ENCODE measurements at places on chromosomes 13 and 19.

GRCh38 chr19:41695745-41696144, 7.7 kb upstream of the CEACAM7 start:
- no peak for DNase-seq

GRCh38 chr13:40534456-40534855, 132.0 kb downstream of the FOXO1 start:
- no peak for DNase-seq

- no peak for DNase-seq
These were observed 44.1 kb downstream of the SLITRK6 start for GRCh38 chr13:85755123-85755522.

GRCh38 chr13:110431425-110432294, 124.6 kb downstream of the COL4A2 start:
- DNase-seq: no peak

- DNase-seq: no peak
These were observed 44.2 kb downstream of the EDNRB start for GRCh38 chr13:77874406-77874805.

GRCh38 chr19:16883522-16883921, 5.3 kb upstream of the F2RL3 start:
- DNase-seq: no peak

DNA sequence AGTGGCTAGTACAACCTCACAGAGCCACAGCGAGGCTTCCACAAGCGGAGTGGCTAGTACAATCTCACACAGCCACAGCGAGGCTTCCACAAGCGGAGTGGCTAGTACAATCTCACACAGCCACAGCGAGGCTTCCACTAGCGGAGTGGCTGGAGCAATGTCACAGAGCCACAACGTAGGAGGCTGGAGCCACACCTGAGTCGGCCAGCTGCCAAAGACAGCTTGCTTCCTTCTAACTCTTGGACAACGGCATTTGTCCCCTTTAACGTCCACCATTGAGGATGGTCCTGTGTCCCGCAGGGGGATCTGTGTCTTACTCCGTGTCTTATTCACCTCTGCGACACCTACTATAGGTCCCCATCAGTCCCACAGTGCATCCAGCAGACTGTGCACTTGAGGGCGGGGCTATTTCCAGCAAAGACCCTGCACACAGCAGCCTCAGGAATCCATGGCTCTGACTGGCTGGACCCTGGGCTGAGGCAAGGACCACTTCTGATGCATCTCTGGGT, 3.7 kb downstream of the ZNF787 start:
- no peak for DNase-seq

DNA sequence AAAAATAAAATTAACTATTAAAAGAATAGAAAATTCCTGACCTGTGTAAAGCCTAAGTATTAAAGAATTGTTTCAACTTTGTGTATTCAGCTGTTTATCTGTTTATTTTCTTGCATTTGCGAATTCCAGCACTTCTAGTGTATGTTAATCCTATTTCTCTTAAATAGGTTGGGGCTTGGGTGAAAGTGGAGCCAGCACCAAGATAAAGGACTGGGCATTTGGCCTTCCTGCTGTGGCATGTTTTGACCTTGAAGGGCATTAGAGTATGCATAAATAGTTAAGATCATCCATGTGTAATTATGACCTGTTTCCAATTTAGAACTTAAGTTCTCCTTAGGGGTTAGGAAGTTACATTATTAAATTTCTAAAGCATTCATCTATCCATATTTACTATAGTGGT, 151.3 kb downstream of the NBEA start:
- DNase-seq: no peak

DNA sequence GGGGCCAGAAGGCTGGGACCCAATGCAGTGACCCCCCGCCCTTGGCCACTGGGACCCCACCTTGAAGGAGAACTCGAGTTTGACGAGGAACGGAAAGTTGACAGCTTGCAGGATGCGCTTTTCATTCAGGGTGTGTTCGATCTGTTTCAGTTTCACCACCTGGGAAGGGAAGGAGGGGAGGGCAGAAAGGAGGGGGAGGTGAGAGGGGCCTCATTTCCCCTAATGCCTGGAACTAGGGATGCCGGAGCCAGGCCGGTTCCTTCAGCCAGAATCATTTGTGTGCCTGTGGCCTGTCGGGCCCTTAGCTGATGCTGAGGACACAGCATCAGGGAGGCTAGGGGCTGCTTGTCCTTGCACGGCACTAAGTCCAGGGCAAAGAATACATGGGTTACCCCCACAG, 12.2 kb upstream of the SAMD1 start:
- DNase-seq: no peak

DNA sequence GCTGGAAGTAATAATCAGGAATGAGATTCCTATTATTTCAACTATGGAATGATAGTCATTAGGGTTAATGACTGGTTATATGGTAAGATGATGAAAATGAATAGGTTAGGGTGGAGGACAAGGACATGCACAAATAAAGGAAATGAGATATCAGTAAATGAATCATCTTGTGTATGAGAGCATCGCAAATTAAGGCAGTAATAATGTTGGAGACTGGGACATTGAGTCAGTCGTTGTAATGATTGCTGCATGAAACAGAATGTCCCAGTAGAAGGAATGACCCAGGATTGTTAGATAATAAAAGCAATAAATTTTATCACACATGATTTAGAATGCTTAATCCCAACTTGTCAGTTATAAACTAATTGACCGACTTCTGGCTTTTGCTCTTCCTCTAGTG, 1733.7 kb upstream of the PCDH20 start:
- no peak for DNase-seq

DNA sequence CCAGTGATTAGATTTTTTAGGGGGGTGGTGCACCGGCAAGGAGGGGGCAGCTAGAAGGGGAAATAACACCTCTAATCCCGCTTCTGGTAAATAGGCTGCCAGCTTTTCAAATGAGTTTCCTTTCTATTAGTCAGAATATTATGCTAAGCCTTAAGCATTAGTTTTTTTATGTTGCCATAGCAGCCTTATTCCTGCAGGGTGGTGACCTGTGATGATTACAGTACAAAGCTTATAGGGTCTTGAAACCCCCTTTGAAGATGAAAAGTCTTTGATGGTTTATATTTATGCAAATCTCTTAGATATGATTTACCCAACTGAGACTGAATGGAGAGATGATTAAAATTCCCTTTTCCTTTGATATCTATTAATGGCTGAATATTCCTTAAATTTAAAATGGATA, 109.8 kb downstream of the ZIC5 start:
- no peak for DNase-seq

DNA sequence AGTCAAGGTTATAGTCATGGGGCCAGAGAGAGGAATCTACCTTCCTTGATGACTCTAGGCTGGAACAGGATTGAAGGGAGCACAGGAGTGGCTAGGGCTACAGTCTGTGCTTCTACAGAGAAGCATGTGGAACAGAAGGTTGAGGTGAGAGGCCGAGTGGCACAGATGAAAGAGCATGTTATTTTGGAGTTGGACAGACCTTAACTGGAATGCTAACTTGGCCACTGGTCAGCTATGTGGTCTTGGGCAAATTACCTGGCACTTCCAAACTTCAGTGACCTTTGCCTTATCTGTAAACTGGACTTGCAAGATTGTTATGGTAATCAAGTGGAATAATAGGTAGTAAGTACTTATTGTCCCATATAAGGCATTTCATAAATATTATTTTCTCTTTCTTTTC, 252.7 kb downstream of the KCNRG start:
- no peak for DNase-seq

GRCh38 chr19:48454150-48454730, 1.1 kb upstream of the KCNJ14 start:
- no peak for DNase-seq

GRCh38 chr13:94435604-94436226, 43.8 kb downstream of the DCT start:
- DNase-seq: peak; percentile 52

GRCh38 chr19:46056536-46056935, 15.7 kb upstream of the IGFL4 start:
- peak; percentile 85 for DNase-seq

DNA sequence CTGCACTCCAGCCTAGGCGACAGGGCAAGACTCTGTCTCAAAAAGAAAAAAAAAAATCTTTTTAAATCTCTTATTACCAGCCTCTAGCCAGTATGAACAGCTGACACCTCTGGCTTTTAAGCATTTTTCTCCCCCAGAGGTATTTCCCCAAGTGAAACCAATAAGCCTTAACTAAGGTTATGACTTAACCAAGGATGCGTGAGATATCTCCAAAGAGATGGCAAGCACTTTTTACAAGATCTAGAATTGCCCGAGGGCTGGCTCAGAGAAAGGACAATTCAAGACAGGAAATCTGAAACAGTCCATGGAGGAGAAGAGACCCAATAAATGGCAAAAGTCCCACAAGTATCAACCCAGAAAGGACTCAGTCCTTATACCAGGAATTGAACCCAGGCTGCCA, 362.1 kb downstream of the FOXO1 start:
- peak; percentile 9 for DNase-seq

GRCh38 chr13:59562924-59563323, 600.8 kb downstream of the DIAPH3 start:
- no peak for DNase-seq

- peak; percentile 30 for DNase-seq
These were observed 26.9 kb downstream of the GAS6 start for GRCh38 chr13:113836768-113837559.

- DNase-seq: no peak
These were observed 17.3 kb downstream of the DIAPH3 start for GRCh38 chr13:60146471-60146870.

DNA sequence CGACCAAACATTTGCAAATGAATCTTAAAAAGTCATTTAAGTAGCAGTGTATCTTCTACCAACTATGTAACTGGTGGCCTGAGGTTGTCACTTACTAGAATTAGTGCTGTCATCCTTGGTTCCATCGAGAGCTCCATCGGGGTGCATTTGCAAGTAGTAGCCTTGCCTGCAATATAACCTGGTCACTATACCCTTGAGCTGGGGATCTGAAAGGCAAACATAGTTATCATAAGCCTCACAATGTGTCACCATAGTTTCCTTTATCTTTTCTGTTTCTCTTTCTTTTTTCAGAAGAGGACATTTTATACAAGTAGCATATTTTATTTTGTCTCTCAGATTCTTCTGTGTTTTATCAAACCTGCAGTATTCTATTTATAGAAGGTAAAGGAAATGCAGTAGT, 422.6 kb downstream of the ITGBL1 start:
- DNase-seq: no peak

GRCh38 chr19:46634045-46634655, 1.9 kb downstream of the GNG8 start:
- DNase-seq: peak; percentile 50

DNA sequence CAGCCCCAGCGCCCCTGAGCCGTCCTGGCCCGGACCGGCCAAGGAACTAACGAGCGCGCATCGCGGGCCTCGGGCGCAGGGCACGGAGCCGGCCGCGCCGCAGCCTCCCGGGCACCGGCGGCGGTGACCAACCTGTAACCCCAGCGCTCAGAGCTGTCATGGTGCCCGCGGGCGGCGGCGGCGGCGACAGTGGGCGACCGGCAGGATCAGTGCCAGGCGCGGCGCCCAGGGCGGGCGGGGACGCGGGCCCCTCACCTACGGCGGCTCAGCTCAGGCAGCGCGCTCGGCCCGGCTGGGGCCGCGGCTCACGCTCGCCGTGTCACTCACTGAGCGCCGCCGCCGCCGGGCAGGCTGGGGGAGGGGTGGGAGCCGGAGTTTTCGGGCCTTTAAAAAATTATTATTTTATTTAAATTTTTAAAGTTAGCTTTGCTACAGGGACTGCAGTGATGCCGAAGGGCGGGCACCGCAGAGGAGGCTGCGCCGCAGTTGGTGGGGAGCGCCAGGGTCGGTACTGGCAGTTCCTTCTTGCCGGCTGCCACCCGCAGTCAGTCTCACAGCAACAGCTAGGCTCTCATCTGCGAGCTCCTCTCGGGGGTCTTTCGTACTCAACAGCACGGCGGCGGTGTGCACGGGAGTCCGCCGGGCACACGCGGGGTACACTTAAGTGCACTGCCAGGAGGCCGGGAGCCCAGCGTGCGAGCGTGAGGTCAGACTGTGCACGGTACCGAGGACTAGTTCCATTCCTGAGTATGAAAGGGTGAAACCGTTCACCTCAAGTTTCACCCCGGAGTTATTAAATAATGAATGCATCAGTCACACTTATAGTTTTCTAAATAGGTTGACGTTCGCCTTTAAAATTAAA, at the start of gene NALCN:
Gene NALCN, minus strand, starts transcription at position 328 of the 862 bp plus-strand sequence. CDS start 17,382 bp downstream, outside the sequence.
- DNase-seq: no peak

DNA sequence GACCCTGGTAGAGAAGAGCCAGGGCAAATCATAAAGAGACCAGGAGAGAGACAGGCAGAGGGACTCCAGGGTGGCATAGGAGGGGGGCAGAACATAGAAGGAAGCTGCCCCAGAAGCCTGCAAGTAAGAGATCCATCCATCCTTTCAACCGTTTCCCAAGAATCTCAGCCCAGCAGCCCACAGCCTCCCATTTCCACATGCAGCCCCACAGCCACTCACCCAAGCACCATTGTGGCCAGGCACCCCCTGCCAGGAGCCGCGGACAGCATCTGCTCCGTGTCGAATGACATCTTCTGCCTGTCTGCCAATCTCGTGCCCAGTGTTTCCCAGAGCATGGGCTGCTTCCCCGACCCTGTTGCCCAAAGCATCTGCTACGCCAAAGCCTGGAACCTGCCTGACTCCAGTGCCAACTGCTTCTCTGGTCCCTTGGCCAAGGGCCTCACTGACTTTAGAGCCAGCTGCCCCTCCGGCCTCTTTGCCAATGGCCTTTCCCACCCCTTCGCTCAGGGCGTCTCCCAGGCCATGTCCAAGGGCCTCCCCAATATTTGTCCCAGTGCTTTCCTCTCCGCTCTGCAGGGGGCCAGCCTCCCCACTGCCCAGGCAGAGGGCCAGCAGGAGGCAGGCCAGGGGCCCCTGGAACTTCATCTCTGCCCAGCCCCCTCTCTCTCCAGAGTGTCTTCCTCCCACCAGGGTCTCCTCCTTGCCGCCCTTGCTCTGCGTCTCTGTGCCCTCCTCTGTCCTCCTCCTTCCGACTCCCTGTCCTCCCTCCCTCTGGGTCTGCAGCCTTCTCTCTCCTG, 420 bp downstream of the DMKN start:
- DNase-seq: no peak

GRCh38 chr13:82993417-82993816, 888.9 kb downstream of the SLITRK1 start:
- no peak for DNase-seq

DNA sequence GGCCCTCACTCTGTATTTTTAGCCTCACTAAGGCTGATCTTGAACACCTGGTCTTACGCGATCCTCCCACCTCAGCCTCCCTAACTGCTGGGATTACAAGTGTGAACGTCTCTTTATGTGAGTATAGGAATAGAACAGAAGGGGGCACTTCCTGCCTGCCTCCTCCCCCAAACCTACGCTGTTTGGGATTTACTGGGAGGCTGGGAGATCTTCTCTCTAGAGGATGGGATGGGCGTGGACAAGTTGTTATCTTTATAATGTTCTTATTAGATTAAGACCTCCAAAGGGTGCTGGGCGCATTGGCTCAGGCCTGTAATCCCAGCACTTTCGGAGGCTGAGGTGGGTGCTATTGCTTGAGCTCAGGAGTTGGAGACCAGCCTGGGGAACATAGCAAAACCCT, 2.9 kb upstream of the CSNK1G2 start:
- no peak for DNase-seq

Measured in foreskin melanocyte (primary cell).